Umbilical cord (tissue), 2 donors: ENCODE measurements at places on chromosomes 13 and 19. TPM values are rescaled to one million over a fixed set of nuclear protein-coding genes. Genes with fewer than 3 reads are reported as not detected.

COG6 gene
- 32.3 TPM for total RNA-seq

ZNF737 gene
- total RNA-seq: 29.6 TPM

TNNI3 gene
- total RNA-seq: 3.6 TPM

SPACA4 gene
- not detected for total RNA-seq

DNA sequence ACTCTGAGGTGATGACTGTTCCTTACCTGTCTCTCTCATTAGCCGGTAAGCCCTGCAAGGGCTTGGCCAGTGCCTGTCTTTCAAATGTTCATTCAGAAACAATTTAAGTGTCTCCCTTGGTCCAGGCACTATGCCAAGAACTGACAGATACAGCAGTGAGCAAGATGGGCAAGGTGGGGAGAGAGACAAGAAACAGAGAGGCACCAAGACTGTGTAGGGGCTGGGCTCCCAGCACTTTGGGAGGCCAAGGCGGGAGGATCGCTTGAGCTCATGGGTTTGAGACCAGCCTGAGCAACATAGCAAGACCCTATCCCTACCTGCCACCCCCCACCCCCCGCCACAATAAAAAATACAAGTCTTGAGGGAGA is 1.3 kb upstream of the CCNE1 start:
- DNase-seq: peak; percentile 59

XRCC1 gene
- 6.0 TPM for total RNA-seq

NLRP13 gene
- total RNA-seq: 1.2 TPM

- DNase-seq: no peak
These were observed 25.1 kb upstream of the CD70 start for GRCh38 chr19:6616011-6616410.

DNA sequence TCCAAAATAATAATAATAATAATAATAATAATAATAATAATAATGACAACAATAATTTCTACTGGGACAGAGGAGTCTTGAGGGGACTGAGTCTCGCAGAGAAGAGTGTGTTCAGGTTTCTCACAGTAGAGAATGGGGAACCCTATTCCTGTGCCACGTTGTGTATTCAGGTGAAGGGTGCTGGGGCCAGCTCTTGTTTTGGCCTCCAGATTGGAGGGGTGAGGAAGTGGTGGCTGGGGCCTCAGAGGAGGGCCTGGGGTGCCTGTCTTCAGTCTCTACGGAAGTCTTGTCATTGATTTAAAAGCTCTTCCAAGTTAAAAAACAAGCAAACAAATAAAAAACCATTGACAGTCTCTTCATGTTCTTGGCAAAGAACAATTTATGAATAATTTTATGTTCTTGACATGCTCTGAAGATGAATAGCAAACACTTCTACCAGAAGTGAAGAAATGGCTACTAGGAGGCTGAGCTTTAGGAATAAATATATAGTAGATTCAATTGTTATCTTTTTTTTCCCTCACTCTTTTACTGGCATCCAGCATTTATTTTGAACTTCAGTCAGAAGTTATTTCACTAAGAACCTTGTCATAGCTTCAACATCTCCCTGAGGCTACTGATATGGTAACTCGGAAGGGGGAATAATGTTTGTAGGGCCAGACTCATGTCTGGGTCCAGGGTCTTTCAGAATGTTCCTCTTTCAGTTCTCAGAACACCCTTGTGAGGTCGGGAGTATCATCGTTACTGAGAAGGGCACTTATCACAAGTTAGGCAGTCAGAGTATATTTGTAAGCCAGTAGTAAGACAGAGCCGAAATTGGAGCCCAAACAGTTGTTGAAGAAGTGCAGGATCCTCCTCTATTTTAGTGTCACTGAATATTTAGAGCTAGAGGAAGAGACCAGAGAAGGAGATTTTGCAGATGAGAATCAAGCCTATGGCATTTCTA is 13.1 kb downstream of the LRCH1 start:
- DNase-seq: no peak

- DNase-seq: peak; percentile 51
These were observed 460.8 kb downstream of the RFC3 start for GRCh38 chr13:34278780-34279179.

GRCh38 chr13:91785431-91786119 is 387.2 kb downstream of the GPC5 start:
- DNase-seq: peak; percentile 14
